ENCODE measurements at places on chromosomes 7 and 10. TPM values are rescaled to one million over a fixed set of nuclear protein-coding genes. Genes with fewer than 3 reads are reported as not detected.
A peak's percentile ranks its signal among the peaks of the same experiment; 100 is the strongest.

GRCh38 chr7:90857603-90858002 lies 261.5 kb downstream of the CDK14 start:
- no peak overlapping the region for H3K4me3 ChIP-seq
- H3K27ac ChIP-seq = no peak overlapping the region
- no peaks in the 10 kb centered on the region for H3K36me3 ChIP-seq
- H3K4me1 ChIP-seq = no peaks in the 10 kb centered on the region
- no peaks in the 10 kb centered on the region for H3K27me3 ChIP-seq

DNA sequence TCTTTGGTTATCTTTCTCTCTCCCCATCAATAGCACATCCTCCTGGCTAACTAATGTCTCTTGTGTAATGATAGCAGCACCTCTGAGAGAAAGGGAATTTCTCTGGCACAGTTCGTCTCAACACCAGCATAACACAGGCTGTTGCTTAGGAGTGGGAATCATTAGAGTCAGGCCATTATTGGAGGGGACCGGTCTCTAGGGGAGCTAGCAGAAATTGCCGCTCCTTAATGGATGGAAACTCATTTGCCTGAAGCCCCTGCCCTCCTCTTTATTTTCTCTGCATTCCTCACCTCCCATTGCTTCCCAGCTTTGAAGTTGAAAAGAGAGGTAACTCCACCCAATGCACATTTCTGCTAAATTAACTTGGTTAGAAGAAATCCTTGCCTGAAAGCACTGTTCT lies 11.9 kb downstream of the LRRC4 start:
- H3K36me3 ChIP-seq = peaks cover 3% of the 10 kb centered on the region
- DNase-seq = no peak
- H3K4me1 ChIP-seq = no peaks in the 10 kb centered on the region
- no peaks in the 10 kb centered on the region for H3K27me3 ChIP-seq

GRCh38 chr7:18861514-18862118 lies 255.8 kb downstream of the TWIST1 start:
- H3K27ac ChIP-seq = no peak overlapping the region
- H3K4me1 ChIP-seq = peaks cover 2% of the 10 kb centered on the region
- no peak for DNase-seq
- H3K27me3 ChIP-seq = no peaks in the 10 kb centered on the region
- no peaks in the 10 kb centered on the region for H3K36me3 ChIP-seq

DNA sequence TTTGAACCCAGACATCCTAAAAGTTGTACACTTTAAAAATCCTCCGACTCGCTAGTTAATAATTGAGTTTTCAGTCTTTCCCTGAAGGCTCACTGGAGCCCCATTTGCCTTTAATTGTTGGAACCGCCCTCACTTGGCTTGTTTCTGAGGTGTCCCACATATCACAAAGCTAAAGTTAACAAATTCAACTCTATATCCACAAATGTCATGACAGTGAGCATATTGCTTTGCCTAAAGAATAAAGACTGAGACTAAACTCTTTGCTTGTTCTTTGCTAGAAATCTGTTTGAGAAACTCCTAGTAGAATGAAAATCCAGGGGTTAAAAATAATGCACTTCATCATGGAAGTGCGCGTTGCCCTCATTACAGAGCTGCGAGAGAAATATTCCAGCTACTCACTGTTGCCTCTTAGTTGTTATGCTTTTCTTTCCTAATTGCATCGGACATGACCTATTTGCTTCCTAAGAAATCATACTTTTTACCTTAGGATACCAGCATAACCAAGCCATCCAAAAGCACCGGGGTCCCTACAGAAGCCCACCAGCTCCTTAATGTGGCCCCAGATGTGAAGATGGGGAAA lies 752 bp downstream of the THSD7A start:
- H3K27me3 ChIP-seq = peaks cover 40% of the 10 kb centered on the region
- H3K36me3 ChIP-seq = no peaks in the 10 kb centered on the region
- DNase-seq = no peak
- H3K4me3 ChIP-seq = no peak overlapping the region

- DNase-seq = no peak
- H3K4me1 ChIP-seq = no peaks in the 10 kb centered on the region
- no peak overlapping the region for H3K4me3 ChIP-seq
- H3K27me3 ChIP-seq = peaks cover 3% of the 10 kb centered on the region
- H3K27ac ChIP-seq = no peak overlapping the region
Measured at GRCh38 chr7:159121068-159121467, 23.6 kb downstream of the VIPR2 start.

DNA sequence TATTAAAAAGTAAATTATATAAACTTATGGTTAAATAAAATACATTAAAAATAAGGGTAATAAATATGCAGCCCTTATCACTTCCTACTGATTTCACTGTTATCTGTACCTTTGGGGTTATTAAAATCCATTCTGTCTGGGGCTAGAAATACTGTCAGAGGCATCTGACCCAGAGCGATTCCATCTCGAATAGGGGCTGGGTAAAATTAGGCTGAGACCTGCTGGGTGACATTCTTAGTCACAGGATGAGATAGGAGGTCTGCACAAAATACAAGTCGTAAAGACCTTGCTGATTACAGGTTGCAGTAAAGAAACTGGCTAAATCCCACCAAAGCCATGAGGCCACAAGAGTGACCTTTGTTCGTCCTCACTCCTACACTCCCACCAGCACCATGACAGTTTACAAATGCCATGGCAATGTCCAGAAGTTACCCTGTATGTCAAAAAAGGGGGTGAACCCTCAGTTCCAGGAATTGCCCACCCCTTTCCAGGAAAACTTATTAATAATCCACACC lies 77.6 kb downstream of the COBL start:
- H3K4me1 ChIP-seq = no peaks in the 10 kb centered on the region
- H3K27me3 ChIP-seq = no peaks in the 10 kb centered on the region
- H3K36me3 ChIP-seq = no peaks in the 10 kb centered on the region
- DNase-seq = no peak
- no peak overlapping the region for H3K27ac ChIP-seq
- no peak overlapping the region for H3K4me3 ChIP-seq

- H3K27me3 ChIP-seq = no peaks in the 10 kb centered on the region
- DNase-seq = no peak
- H3K4me1 ChIP-seq = peaks cover 5% of the 10 kb centered on the region
- no peak overlapping the region for H3K27ac ChIP-seq
- no peak overlapping the region for H3K4me3 ChIP-seq
Measured at GRCh38 chr10:87552248-87552929, 47.7 kb downstream of the MINPP1 start.

DNA sequence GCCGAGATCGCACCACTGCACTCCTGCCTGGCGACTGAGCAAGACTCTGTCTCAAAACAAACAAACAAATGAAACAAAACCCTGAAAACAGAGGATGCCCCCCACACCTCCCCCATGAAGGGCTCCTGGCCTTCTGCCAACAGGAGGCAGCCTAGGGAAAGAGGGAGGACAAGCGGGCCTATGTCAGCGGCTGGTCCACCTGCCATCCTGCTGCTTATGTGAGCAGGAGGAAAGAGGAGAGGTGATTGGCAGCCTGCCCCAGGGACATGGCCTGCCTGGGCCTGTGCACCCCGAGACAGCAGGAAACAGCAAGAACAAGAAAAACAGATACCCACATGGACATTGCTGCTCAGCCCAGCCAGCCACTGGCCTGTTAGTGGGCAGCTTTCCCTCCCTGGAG lies 9.1 kb upstream of the ZNF316 start:
- H3K4me1 ChIP-seq = peaks cover 16% of the 10 kb centered on the region
- H3K36me3 ChIP-seq = no peaks in the 10 kb centered on the region
- no peak overlapping the region for H3K27ac ChIP-seq
- H3K27me3 ChIP-seq = no peaks in the 10 kb centered on the region

- no peaks in the 10 kb centered on the region for H3K27me3 ChIP-seq
- DNase-seq = no peak
- H3K4me1 ChIP-seq = no peaks in the 10 kb centered on the region
- no peak overlapping the region for H3K27ac ChIP-seq
- H3K4me3 ChIP-seq = no peak overlapping the region
Measured at GRCh38 chr7:2595258-2595860, 36.4 kb upstream of the TTYH3 start.

- peak overlapping the region; percentile 61 for H3K4me3 ChIP-seq
- DNase-seq = peak; percentile 71
- H3K27ac ChIP-seq = peak overlapping the region; percentile 98
- H3K36me3 ChIP-seq = peaks cover 28% of the 10 kb centered on the region
- H3K27me3 ChIP-seq = no peaks in the 10 kb centered on the region
Measured at GRCh38 chr7:3094701-3095445, 51.2 kb upstream of the CARD11 start.

DNA sequence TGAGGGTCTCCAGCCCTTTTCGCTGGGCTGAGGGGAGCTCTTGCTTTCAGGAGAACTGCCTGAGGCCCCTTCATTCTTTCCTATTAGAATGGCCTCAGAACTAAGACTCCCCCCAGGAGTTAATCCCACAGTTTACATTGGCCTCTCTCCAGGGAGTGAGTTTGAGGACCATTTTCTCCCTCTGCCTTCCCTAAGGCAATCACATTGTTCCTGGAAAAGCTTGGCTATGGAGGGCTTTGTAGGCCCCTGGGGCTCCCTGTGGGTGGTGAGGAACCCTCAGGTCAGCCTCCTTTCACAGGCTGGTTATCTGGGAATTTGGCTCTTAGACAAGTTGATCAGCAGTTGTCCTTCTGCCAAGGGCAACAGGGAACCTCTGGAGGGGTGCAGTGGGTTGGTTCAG lies 343.7 kb downstream of the RPS24 start:
- H3K36me3 ChIP-seq = no peaks in the 10 kb centered on the region
- no peaks in the 10 kb centered on the region for H3K4me1 ChIP-seq
- DNase-seq = no peak
- H3K4me3 ChIP-seq = no peak overlapping the region

DNA sequence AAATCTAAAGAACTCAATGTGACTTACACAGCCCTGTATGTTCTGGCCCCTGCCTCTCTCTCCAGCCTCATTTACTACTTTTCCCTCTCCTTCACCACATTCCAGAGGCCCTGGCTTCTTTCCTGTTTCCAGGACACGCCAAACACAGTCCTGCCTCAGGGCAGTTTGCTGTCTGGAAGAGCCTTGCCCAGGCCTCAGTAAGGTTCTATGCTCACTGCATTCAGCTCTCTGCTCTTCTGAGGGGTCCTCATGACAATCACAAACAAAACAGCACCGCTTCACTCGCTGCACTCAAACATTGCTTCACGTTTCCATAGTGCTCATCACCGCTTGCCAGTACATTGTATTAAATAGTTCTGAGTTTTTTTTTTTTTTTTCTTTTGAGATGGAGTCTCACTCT lies 35.1 kb upstream of the GARS1 start:
- H3K27ac ChIP-seq = no peak overlapping the region
- DNase-seq = no peak
- H3K36me3 ChIP-seq = peaks cover 1% of the 10 kb centered on the region
- H3K4me3 ChIP-seq = no peak overlapping the region

DNA sequence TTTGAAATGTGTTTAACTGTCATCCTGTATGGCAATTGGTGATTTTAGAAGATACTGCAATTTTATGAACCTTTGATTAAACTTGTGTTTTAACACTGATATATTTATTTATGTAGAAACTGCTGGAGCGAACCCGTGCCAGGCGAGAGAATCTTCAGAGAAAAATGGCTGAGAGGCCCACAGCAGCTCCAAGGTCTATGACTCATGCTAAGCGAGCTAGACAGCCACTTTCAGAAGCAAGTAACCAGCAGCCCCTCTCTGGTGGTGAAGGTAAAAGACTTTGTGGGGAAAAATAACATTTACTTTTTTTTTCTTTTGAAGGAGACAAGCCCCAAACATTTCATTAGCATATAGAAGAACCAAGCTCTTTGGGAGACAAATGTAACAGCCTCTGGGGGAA lies 6.5 kb downstream of the ANLN start:
- H3K27me3 ChIP-seq = no peaks in the 10 kb centered on the region
- H3K4me1 ChIP-seq = peaks cover 39% of the 10 kb centered on the region
- H3K4me3 ChIP-seq = no peak overlapping the region
- no peak for DNase-seq
- peaks cover 87% of the 10 kb centered on the region for H3K36me3 ChIP-seq

DNA sequence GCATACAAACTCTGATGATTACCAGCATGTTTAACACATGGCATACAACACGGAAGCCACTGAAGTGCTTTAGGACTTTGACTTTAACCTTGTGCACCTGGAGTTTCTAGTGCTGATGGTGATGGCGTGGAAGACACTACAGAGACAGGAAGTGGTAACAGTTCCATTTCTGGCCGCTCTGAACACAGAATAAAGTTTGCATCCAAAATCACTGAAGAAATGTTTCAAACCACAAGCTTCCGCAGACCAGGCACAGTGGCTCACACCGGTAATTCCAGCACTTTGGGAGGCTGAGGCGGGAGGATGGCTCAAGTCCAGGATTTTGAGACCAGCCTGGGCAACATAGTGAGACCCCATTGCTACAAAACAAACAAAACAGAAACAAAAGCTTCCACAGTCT lies 40.3 kb upstream of the TNPO3 start:
- no peak overlapping the region for H3K4me3 ChIP-seq
- H3K4me1 ChIP-seq = peaks cover 29% of the 10 kb centered on the region
- no peaks in the 10 kb centered on the region for H3K36me3 ChIP-seq
- peak overlapping the region; percentile 25 for H3K27ac ChIP-seq
- peak; percentile 58 for DNase-seq
- H3K27me3 ChIP-seq = peaks cover 9% of the 10 kb centered on the region

GRCh38 chr7:85038466-85038865 lies 148.4 kb downstream of the SEMA3D start:
- H3K27me3 ChIP-seq = no peaks in the 10 kb centered on the region
- H3K36me3 ChIP-seq = no peaks in the 10 kb centered on the region
- no peaks in the 10 kb centered on the region for H3K4me1 ChIP-seq
- no peak overlapping the region for H3K4me3 ChIP-seq
- no peak for DNase-seq

- H3K36me3 ChIP-seq = no peaks in the 10 kb centered on the region
- no peak overlapping the region for H3K4me3 ChIP-seq
- H3K4me1 ChIP-seq = no peaks in the 10 kb centered on the region
- H3K27me3 ChIP-seq = no peaks in the 10 kb centered on the region
- no peak for DNase-seq
Measured at GRCh38 chr10:25157650-25158049, 17.2 kb upstream of the GPR158 start.

Gene CCDC136
- total RNA-seq = 5.8 TPM

Gene TMEM130
- total RNA-seq = not detected

Gene PKD1L1
- 0.06 TPM for total RNA-seq

Gene TNKS2
- total RNA-seq = 27.1 TPM

Gene PRF1
- total RNA-seq = 433 TPM

Gene HTR5A
- not detected for total RNA-seq

Gene AEBP1
- 6.6 TPM for total RNA-seq

Gene DMTF1
- total RNA-seq = 121 TPM

Gene ACTL6B
- total RNA-seq = not detected
